ENCODE measurements at places on chromosomes 6 and 20. TPM values are rescaled to one million over a fixed set of nuclear protein-coding genes. Genes with fewer than 3 reads are reported as not detected.

GRCh38 chr6:169142538-169142844, 111.2 kb downstream of the THBS2 start:
- no peak for DNase-seq

GRCh38 chr6:22059126-22059525, 237.7 kb downstream of the PRL start:
- DNase-seq = no peak

DBNDD2 gene
- 55.8 TPM for total RNA-seq

- DNase-seq = no peak
Measured at GRCh38 chr20:13756551-13756950, 28.2 kb downstream of the ESF1 start.

All from H1 (cell line).